ENCODE measurements at places on chromosomes 6 and 20. TPM values are rescaled to one million over a fixed set of nuclear protein-coding genes. Genes with fewer than 3 reads are reported as not detected.

GRCh38 chr6:14682812-14683211, 563.1 kb upstream of the JARID2 start:
- no peak for DNase-seq

- no peak for DNase-seq
Measured at GRCh38 chr20:22584522-22584921, at the start of gene FOXA2. TSS of gene FOXA2 (minus strand) at chr20:22584572. CDS start at chr20:22584278, 294 bp downstream.

- no peak for DNase-seq
Measured at GRCh38 chr6:149452037-149452939, 32.5 kb downstream of the ZC3H12D start.

GRCh38 chr6:159311618-159312017, 142.4 kb downstream of the FNDC1 start:
- DNase-seq = no peak

DNA sequence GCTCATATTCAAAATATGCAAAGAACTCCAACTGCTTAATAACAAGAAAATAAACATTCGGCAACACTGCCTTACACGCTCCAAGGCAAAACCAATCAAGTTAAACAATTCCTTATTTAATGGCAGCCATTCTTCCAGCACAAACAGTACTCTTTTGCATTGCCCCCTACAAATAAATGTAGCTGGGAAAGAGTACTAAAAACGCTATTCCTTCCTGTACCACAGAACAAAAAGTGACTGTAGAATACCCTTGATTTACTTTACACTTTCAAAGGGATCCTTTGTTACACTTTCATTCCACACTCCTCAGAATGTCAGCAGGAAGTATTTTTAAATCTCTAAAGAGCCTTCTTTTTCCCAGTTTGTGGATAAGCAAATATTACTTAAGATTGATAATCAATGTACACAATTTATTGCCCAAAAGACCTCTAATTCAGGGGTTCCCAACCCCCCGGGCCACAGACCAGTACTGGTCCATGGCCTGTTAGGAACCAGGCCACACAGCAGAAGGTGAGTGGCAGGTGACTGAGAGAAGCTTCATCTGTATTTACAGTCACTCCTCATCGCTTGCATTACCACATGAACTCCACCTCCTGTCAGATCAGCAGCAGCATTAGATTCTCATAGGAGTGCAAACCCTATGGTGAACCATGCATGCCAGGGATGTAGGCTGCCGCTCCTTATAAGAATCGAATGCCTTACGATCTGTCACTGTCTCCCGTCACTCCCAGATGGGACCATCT, 51.6 kb downstream of the MBOAT1 start:
- no peak for DNase-seq

- DNase-seq = no peak
Measured at GRCh38 chr6:1240766-1241318, 71.1 kb upstream of the FOXQ1 start.

GRCh38 chr20:33744181-33744580, 12.4 kb downstream of the ZNF341 start:
- no peak for DNase-seq

- no peak for DNase-seq
Measured at GRCh38 chr6:105824732-105825131, 261.4 kb upstream of the PRDM1 start.

- DNase-seq = no peak
Measured at GRCh38 chr20:36824142-36824940, 50.8 kb upstream of the DSN1 start.

GRCh38 chr6:146785001-146785585, 186.3 kb downstream of the ADGB start:
- DNase-seq = no peak

GRCh38 chr6:13926378-13926777, 1.6 kb downstream of the RNF182 start:
- DNase-seq = no peak

DNA sequence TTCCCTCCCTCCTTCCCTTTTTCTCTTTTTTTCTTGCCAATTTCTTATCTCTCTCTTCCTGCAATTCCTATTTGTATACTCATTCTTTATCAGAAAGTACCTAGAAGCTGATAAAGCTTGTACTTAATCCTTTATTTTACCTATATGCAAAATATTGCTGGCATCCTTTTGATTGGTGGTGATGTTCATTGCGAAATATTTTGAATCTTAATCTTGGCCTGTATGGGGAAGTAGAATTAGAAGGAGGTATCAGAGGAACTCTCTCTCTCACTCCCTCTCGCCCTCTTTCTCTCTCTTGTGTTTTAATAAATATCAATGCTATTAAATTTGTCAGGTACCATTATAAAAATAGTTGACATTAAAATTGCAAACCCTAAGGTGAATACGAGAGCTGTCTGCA, 52.8 kb downstream of the UST start:
- no peak for DNase-seq

DNA sequence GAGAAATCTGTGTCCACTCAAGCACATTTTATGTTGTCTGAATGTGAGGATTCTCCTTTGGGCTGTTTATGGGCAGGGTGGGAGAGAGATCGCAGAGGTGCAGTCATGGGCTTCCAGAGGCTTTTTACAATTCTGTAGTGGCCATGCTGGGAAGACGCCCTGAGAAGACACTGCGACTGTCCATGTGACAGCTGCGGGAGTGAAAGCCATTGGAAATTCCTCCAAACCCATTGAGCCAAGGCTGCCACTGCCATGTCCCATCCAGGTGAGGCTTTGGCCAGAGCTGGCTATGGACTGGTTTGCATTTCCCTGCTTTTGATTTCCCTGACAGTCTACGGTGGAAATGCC, 216.9 kb upstream of the ECI2 start:
- DNase-seq = no peak

- no peak for DNase-seq
Measured at GRCh38 chr20:20233041-20233514, 134.8 kb upstream of the INSM1 start.

DNA sequence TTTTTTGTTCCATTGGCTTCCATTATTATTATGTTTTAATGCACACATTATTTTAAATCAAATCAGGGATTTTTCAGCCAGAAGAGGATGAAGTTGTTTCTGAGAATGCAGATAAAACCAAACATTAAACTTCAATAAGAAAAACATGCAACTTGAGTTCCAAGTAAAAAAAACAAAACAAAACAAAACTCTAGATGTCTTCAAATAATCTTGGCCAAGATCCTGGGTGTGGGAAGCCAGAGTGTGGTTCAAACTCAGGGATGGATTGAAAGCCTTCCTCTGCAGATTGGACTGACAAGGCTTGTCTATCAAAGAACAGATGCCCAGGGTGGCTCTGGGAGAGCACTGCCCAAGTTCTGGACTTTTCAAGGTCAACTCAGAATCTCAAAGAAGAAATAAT, 134.1 kb downstream of the LCA5 start:
- DNase-seq = no peak

- DNase-seq = no peak
Measured at GRCh38 chr6:44042989-44043478, 84.2 kb downstream of the MRPL14 start.

- DNase-seq = no peak
Measured at GRCh38 chr20:19456595-19457395, 244.4 kb downstream of the SLC24A3 start.

- no peak for DNase-seq
Measured at GRCh38 chr20:4763723-4764510, 42.2 kb downstream of the PRND start.

DNA sequence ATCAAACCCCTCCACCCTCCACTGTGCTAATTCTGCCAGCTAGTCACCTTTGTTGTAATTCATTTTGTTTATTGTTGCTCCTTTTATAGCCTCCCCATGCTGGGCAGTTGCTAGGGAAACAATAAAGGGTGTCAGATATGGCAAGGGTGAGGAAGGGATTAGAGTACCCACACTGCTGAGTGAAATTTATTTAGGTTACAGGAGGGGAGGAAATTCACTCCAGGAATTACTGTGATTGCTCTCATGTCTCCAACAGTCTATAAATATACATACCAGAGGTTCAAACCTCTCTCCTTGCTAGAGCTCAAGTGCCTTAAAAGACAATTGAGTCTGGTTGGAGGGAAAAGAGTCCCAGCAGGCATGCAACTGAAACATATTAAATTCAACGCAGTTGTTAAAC, 90.6 kb upstream of the ADGRF1 start:
- no peak for DNase-seq

DNA sequence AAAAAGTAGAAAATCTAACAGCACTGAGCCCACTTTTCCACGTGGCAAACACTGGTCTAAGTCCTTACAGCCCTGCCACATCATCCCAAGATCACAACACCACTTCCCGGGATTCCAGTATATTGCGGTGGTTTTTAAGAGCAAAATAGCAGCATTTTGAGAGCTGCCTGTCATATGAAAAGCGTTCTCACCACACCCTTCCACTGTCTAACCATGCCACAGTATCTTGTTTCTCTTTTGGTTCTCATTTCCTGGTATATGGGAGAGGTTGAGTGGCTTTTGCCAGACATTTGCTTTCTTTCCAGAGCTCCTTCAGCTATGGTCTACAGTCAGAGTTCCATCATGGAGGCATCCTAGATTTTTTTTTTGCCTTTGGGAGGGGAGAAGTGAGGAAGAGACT, 243.0 kb downstream of the TSHZ2 start:
- DNase-seq = peak; percentile 48

- no peak for DNase-seq
Measured at GRCh38 chr6:157226761-157227160, 96.6 kb downstream of the TMEM242 start.

- DNase-seq = no peak
Measured at GRCh38 chr20:9627219-9627618, 112.8 kb downstream of the LAMP5 start.

- no peak for DNase-seq
Measured at GRCh38 chr20:63919130-63919529, 24.2 kb downstream of the DNAJC5 start.

- no peak for DNase-seq
Measured at GRCh38 chr6:134400941-134401340, 83.0 kb upstream of the SGK1 start.

- no peak for DNase-seq
Measured at GRCh38 chr6:69936674-69937363, 70.5 kb downstream of the COL19A1 start.

DNA sequence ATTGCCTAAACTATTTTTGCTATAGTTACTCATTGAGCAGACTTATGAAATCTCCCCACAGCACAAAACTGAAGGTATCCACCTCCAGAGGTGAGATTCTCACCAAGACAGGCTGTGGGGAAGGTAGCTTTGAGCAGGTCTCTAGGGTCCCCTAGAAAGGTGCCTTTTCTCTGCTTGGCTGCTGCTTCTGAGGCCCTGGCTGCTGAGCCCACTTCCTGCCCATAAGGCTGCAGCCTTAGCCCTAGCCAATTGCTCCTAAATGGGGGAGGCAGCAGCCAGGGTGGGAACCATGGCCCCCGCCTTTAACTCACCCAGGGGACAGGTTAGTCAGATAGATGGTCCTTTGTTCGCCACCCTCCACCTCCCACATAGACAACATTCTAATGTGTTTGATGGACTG, 3.6 kb downstream of the NT5E start:
- DNase-seq = no peak

- DNase-seq = no peak
Measured at GRCh38 chr6:170268216-170269129, 22.4 kb downstream of the DLL1 start.

- no peak for DNase-seq
Measured at GRCh38 chr6:9161731-9162130, 726.4 kb upstream of the SLC35B3 start.

DNA sequence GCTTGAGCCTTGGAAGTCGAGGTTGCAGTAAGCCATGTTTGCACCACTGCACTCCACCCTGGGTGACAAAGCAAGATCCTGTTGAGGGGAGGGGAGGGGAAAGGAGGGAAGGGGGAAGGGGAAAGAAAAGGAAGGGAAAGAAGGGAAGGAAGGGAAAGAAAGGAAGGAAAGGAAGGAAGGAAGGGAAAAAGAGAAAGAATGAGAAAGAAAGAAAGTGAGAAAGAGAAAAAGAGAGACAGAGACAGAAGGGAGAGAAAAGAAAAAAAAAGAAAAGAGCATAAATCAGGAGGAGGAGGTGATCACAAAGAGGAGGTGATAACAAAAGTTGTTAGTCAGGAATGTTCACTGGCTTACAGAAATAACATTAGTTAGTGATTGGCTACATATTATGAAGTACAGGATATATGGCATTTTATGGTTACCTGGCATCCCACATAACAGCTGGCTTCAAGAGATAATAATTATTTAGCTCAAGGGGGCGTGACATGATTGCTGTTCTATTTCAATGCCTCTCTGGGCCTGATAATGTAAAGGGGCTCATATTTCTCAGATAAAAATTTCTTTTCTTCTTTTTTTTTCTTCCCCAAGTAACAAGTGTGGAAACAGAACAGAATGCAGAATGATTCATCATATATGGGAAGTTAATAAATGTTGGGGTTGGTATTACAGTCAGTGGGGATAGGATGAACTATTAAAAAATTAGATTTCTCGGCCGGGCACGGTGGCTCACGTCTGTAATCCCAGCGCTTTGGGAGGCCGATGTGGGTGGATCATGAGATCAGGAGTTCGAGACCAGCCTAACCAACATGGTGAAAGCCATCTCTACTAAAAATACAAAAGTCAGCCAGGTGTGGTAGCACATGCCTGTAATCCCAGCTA, 27.1 kb downstream of the SAMHD1 start:
- no peak for DNase-seq

DNA sequence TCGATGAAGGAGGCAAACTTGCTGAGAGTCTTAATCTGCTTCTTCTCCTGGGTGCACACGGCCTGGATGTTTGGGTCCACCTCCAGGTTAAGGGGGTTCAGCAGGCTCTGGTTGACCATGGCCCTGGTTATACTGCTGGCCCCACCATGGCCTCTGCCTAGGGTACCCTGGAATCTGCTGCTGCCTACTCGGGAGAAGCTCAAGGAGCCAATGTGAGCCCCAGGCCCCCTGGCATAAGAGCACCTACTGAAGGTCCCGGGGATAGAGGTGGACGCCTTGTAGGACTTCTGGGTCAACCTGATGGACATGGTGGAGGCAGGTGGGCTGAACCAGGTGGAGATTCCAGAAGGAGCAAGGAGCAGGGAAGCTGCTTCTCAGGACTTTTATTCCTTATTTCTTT, 17.9 kb upstream of the FKBP1C start:
- DNase-seq = no peak

Gene PLAGL2
- polyA plus RNA-seq = 5.1 TPM

Gene METTL24
- not detected for polyA plus RNA-seq

Gene MICAL1
- 22.6 TPM for polyA plus RNA-seq

Gene FOXF2
- not detected for polyA plus RNA-seq

Gene ZC2HC1B
- polyA plus RNA-seq = not detected

Gene CST4
- not detected for polyA plus RNA-seq

Gene TCF15
- polyA plus RNA-seq = not detected

Gene CASS4
- polyA plus RNA-seq = 10.7 TPM

Gene CRISP3
- polyA plus RNA-seq = not detected

Gene SNPH
- polyA plus RNA-seq = 6.0 TPM

Gene SLCO4A1
- polyA plus RNA-seq = 0.36 TPM

Gene KCNS1
- 0.08 TPM for polyA plus RNA-seq

Gene BHLHE23
- polyA plus RNA-seq = not detected

Gene PSORS1C2
- polyA plus RNA-seq = not detected

Gene PAK1IP1
- 16.5 TPM for polyA plus RNA-seq

Gene ZNF343
- 3.7 TPM for polyA plus RNA-seq

Gene OR12D3
- polyA plus RNA-seq = not detected

Gene SLC25A27
- 0.48 TPM for polyA plus RNA-seq
